ENCODE measurements at places on chromosomes 4 and X.

DNA sequence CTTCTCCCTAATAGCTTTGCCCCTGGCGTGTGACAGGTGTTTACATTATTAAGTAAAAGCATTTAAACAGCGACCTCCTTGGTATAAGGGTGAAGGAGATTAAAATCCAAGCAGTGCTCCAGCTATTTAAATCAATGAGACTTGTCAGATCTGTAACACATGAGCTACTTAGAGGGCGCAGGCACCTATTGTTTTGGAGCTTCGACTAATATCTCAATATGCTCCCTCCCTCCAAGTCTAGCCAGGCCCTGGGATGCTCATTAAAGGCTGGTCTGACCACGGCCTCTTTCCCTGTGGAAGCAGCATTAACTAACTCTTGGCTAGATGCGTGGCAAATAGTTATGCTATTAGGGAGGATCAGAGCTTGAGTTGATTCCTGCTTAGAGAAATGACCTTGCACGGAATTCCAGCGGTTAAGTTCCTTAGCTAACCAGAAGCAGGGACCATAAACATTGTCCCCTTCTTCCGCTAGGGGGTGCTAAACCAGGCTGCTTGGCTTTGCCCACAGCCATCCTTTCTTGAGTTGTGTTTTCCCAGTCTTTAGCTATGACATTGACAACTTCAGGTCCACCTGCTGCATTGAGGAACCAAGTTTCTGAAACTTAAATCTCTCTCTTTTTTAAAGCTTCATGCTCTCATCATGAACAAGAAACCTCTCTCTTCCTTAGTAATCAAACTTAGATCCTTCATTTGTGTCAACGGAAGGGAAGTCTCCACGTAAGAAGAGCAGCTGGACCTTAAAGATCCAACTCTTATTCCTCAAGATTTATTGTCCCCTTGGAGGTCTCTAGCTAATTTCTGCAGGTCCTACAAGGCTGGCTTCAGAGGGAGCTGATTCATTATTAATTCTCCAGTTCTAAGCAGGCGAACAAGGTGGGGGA, 80.7 kb upstream of the IGFBP7 start:
- no peak for DNase-seq

GRCh38 chr4:24559889-24560288, 24.5 kb downstream of the DHX15 start:
- no peak for DNase-seq

DNA sequence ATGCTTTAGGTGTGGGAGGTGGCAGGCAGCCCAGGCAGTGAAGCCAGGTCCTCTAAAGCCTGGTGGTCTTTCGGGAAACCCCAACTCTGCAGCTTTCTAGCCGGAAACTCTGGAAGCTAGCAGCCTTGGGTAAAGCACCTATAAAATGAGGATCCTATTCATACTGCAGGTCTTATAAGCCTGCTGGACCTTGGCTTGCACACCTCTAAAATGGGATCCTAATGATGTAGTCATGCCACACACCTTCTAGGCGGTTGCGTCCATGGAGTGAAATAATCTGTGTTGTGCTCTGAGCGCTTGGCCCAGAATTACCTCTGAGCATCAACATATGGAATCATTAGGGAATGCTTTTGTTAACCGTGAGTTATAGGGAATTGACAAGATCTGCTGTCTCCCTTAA, 36.0 kb upstream of the STS start:
- no peak for DNase-seq

- DNase-seq: no peak
These were observed 386.3 kb downstream of the ARHGAP24 start for GRCh38 chr4:85861064-85861765.

GRCh38 chrX:2162695-2163094, 338.1 kb downstream of the DHRSX start:
- no peak for DNase-seq

DNA sequence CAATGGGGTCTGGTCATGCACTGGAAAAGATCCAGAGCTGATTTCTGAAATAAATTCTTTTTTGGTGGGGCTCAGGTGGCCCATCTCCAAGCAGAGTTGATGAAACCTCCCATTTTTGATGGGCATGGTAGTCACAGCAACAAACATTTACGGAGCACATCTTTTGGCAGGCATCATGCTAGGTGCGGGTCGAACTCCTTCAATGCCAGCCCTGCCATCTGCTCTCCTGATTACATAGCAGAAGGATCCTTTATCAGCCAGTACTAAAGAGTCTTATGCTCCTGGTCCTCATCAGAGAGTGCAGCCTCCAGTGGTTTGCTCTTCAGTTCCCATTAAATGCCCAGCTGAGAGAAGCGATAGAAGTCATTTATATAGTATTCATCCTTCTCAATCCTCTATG, 121.7 kb downstream of the GRXCR1 start:
- no peak for DNase-seq

- no peak for DNase-seq
These were observed 75.2 kb downstream of the IL1RAPL2 start for GRCh38 chrX:104641176-104641575.
